ENCODE measurements at places on chromosomes 2 and 18. TPM values are rescaled to one million over a fixed set of nuclear protein-coding genes. Genes with fewer than 3 reads are reported as not detected.

DNA sequence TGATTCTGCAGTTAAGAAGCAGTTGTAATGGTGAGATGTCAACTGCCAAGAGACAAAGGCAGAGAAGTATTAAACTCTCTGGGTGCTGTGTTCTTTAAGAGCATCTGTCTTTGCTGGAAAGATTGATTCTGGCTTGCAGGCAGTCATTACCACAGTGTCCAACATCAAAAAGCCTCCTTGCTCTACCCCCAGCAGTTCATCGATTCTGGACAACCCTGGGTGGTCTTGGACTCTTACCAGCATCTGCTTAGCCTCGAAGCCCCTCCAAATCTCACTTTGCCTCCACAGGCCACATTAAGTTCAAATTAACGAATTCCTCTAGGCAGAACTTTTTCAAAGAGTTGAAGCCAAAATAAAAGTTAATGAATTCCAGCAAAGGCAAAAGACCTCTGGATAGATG lies 1061.4 kb downstream of the TSN start:
- DNase-seq = no peak

- DNase-seq = no peak
Observed at GRCh38 chr2:192148620-192149321, 46.0 kb downstream of the TMEFF2 start.

GRCh38 chr2:55175254-55176093 lies 56.6 kb downstream of the CLHC1 start:
- peak; percentile 44 for DNase-seq

- no peak for DNase-seq
Observed at GRCh38 chr2:235001237-235002133, 49.7 kb downstream of the SH3BP4 start.

- no peak for DNase-seq
Observed at GRCh38 chr2:664063-664462, 13.1 kb downstream of the TMEM18 start.

DNA sequence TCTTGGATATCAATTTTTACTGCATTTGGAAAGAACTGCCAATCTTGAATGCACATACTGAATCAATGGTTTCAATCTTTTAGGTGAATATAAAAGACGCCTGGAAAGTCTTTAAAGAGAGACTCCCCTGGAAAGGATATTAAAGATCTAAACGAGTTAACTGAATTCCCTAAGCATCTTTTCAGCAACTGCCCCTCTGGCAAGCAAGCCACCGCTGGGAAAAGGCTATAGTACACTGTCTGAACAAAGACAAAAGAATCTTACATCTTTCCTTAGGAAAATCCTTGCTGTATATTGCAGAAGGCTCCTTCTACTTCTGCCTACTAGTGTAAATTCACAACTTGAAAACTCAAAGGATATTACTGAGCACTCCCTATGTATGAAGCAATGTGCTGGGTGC lies 28.0 kb downstream of the MYO5B start:
- DNase-seq = no peak

- DNase-seq = no peak
Observed at GRCh38 chr18:57207124-57207916, 60.4 kb downstream of the BOD1L2 start.

DNA sequence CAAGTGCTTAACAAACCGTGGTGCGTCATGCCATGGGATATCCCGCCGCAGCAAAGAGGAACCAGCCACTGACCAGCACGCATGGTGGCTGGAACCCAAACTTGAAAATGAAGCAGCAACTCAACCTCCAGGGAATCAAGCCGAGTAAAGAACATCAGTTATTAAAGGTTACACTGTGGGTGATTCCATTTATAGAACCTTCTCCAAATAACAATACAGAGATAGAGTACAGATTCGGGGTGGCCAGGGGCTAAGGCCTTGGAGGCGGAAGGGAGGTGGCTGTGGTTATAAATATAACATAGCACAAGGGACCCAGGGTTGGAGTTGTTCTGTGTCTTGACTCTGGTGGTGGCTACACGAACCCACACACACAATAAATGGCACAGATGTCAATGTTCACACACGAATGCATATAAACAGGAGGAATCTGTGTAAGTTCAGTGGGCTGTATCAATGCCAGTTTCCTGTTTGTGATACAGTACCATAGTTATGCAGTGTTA lies 123.1 kb downstream of the EIPR1 start:
- no peak for DNase-seq

DNA sequence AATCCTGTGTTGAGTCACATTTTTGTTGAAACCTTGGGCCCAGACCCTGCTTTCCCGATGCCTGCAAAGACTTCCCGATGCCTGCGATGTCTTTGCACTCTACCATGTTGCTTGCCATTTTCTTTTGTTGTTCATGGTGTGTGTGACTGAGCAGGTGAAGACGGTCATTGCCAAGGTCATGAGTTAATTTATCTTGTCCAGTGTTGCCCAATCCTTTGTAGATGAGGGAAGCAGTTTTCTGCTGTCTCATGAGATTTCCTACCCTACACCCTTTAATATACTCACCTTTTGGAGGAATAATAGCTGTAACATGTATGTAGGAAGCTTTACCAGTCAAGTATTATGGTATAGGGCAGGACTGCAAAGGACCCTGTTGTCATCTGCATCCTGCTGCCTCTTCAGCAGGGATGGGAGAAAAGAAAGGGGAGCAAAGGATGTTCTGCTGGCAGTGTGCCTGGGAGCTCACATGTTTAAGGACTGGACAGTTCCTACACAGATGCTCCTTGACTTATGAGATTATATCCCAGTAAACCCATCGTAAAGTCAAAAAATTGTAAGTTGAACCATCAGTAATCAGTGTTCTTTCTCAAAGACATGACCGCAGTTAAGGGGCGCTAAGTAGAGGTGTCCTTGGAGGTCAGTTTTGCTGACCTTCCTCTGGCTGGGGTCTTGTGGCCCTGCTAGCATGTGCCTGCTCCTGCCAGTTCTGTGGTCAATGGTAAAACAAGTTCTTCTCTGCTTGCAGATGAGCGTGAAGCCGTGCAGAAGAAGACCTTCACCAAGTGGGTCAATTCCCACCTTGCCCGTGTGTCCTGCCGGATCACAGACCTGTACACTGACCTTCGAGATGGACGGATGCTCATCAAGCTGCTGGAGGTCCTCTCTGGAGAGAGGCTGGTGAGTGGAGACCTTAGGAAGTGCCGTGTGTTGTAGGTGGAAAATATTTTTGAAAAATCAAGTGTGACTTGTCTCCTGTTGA lies 124.8 kb upstream of the EML6 start:
- no peak for DNase-seq

DNA sequence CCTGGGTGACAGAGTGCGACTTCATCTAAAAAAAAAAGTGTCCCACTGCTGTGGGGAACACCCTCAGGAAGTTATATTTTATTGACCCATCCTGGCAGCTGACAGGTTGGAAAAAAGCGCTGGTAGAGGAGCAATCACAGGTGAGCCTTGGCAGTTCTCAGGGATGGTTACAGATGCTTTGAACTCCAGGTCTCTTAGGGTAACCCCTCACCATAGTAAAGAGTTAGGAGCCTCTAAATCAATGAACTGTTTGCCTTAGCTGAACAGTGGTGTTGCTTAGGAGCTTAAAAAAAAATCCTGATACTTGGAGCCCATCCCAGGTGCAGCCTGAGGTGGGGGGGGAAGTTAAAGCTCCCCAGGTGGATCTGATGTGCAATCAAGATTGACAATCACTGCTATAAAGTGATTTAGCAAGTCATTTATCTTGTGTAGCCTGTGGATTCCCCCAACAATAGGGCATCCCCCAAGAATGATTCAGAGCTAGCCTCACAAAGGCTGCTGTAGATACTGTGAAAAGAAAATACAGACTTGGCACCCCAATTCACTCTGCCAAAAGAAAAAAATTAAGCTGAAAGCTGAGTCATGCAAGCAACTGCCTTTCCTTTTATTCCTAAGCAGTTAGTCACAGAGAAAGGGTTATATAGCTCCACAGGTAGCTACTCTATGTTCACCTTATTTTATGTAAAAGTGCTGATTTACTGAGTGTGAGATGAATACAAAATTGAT lies 14.8 kb downstream of the SLC16A14 start:
- no peak for DNase-seq

DNA sequence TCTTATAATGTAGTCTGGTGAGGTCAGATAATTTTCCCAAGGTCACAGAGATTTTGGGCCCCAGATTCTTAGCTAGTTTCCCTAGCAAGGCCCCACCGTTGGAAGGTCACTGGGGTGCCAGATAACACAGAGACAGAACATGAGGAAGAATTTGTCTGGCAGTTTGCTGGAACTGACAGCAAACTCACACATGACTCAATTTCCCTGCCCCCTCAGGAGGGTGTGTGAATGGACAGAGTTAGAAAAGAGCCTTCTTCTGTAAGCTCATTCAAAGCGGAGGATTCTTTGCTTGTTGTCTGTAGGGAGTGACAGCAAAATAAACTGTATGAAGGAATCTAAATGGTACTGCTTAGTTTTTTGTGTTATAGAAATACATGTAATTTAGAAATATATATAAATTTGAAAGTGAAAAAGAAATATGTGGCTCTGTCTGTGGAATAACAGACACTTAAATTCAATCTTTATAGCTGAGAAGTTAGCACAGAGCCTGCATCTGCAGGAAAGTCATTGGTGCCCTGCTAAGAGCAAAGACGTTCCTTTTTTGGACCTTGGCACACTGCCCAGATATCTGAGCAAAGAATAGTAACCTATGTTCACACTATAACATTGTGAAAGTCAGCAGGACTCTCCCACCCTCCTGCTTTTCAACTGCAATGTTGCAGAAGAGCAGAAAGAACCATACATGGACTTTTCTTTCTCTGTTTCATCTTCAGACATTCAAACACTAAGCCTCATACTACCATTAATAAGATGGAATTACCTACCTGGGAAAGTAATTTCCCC lies 2.1 kb downstream of the MDH1 start:
- DNase-seq = no peak

DNA sequence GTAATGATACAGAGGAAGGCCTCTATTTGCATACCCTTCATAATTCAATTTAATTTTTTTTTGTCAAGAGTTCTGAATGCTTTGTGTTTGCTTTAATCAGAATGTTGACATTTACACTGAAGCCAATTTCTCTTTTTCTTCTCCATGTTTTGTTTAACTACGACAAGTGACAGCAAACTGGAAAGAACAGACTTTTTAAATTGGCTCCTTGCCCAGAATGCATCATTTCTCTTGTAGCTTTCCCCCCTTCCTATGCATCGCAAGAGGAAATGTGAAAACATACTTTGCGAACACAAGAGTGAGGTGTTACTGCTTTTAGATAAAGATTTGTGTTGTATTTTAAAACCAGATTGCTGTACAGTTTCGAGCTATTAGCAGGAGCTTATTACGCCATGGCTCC lies 955.2 kb upstream of the CELF4 start:
- no peak for DNase-seq

GRCh38 chr2:190443778-190444481 lies 35.8 kb downstream of the MFSD6 start:
- no peak for DNase-seq

GRCh38 chr2:162430323-162430722 lies 86.4 kb downstream of the GCA start:
- DNase-seq = no peak

DNA sequence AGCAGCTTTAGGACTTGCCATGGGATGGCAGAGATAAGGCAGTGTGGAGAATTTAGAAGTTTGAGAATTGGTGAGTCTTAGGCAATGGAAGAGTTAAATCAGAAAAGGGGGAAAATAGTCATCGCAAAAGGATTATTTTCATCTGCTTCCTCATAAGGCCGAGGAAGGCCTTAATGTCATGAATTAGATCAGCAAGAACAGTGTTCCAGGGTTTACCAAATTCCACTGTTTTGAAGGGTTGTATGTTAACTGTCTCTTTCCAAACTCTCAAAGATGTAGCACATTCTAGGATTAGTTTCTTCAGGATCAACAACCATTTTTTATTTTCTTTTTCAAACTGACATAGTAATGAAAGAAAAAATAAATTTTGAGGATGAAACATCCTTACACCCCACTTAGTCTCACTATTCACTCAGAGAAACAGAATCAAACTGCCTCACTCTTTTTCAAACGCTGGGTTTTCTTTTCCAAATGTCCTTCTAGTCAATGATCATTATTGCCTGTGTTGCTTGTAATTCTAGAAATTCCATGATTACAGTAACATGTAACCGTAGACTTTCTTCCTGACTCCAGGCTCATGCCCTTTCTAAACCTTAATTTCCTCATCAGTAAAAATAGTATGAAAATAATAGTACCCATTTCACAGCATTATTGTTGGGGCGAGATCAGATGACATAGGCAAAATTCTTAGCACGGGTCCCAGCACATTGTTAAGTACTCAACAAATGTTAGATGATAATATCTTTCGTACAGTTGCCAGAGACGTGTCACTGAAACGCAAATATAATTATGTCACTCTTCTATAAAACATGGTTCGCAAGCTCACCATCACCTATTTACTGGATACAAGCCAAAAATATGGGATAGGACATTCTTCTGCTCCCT lies 23.6 kb downstream of the ZEB2 start:
- no peak for DNase-seq

DNA sequence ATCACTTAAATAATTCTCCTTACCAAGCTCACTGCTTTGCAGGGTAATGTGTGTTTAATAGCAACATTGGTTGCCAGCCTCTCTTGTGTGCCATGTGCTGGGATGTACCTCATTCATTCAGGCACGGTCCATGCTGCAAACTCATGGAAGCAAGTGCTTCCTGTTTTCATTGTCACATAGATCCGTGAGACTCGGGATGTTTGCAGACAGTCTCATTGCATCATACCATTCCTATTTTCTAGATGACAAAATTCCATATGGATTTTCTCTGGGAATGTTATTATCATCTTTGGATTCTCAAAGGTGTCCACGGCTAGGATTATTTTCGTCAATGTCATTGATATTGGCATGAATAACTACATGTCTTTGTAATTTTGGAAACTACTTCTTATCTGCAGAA lies 60.0 kb upstream of the HDAC4 start:
- DNase-seq = no peak

DNA sequence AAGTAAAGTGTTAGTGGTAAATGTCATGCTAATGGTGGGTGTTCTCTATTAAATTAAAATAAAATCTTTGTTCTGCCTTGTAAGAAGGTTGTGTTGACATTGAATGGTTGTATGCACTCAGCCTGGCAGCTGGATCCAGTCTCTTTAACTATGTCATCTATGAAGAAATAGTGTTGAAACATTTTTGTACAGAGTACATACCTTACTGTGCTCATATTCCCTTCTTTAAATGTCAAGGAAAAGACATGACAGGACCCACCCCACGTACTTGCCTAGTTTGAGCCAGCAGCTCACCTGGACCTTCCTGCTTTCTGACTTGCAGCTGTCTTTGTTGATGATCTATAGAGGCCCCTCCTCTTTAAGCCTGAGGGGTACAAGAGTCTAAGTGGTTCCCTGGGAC lies 85.6 kb upstream of the ST3GAL5 start:
- DNase-seq = no peak

TUBA4B gene
- not detected for total RNA-seq

PLA2R1 gene
- total RNA-seq = not detected

CDH19 gene
- total RNA-seq = not detected

CNNM4 gene
- 4.6 TPM for total RNA-seq

CRYBA2 gene
- not detected for total RNA-seq

HNMT gene
- 2.2 TPM for total RNA-seq

FAM228A gene
- total RNA-seq = 0.54 TPM

MSGN1 gene
- total RNA-seq = not detected

SLC19A3 gene
- total RNA-seq = not detected

SP140 gene
- total RNA-seq = 107 TPM

KCNK3 gene
- total RNA-seq = not detected

DSG2 gene
- 0.49 TPM for total RNA-seq

LYPD6B gene
- 0.37 TPM for total RNA-seq

LRP2 gene
- not detected for total RNA-seq

TTC39C gene
- 87.7 TPM for total RNA-seq

LRRC30 gene
- total RNA-seq = not detected

ZNF236 gene
- total RNA-seq = 31.5 TPM

SLC5A7 gene
- not detected for total RNA-seq

STARD6 gene
- not detected for total RNA-seq

TUBA3D gene
- total RNA-seq = not detected
